CD8-positive, alpha-beta memory T cell (primary cell): ENCODE measurements at places on chromosomes 1 and 21. TPM values are rescaled to one million over a fixed set of nuclear protein-coding genes. Genes with fewer than 3 reads are reported as not detected.

DNA sequence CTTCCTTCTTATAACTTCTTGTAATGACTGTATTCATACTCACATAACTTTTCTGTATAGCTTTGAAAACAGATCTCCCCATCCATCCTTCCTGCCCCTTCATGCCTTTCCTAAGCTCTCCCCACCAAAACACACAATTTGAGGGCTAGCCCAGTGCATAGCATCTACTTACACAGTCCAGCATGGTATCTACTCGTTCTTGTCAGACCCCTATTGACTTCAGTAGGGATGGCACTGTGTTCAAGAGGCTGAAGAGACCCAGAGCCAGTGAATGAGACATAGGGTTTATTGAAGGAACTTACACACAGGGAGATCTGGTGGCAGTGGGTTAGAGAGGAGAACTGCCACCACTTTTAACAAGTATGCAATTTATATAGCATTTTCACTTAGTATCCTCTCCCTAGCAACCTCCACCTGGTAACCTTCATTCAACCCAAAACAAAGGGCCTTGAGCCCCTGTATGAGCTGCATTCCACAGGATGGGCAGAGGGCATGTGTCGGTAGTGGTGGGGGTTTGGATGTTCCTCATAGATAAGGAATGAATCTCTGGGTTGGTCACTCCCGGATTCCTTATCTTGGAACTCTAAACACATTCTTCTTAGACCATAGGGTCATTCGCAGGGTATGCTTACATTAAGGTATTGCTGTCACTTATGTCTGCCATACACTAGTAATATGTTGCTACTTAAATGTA, 64.9 kb upstream of the GNG12 start:
- no peak overlapping the region for H3K4me3 ChIP-seq
- no peaks in the 10 kb centered on the region for H3K4me1 ChIP-seq
- no peaks in the 10 kb centered on the region for H3K27me3 ChIP-seq
- H3K36me3 ChIP-seq = no peaks in the 10 kb centered on the region
- no peak for DNase-seq

- no peaks in the 10 kb centered on the region for H3K27me3 ChIP-seq
- no peak overlapping the region for H3K27ac ChIP-seq
- peaks cover 43% of the 10 kb centered on the region for H3K4me1 ChIP-seq
- no peak overlapping the region for H3K4me3 ChIP-seq
- no peaks in the 10 kb centered on the region for H3K36me3 ChIP-seq
Measured at GRCh38 chr21:14678973-14679574, 133.0 kb upstream of the SAMSN1 start.

GRCh38 chr1:162327788-162328165, 48.9 kb downstream of the SPATA46 start:
- H3K36me3 ChIP-seq = no peaks in the 10 kb centered on the region

GRCh38 chr21:42094811-42095210, 23.7 kb downstream of the UMODL1 start:
- peaks cover 3% of the 10 kb centered on the region for H3K4me1 ChIP-seq
- H3K27ac ChIP-seq = no peak overlapping the region
- no peaks in the 10 kb centered on the region for H3K36me3 ChIP-seq
- H3K27me3 ChIP-seq = no peaks in the 10 kb centered on the region
- no peak overlapping the region for H3K4me3 ChIP-seq
- no peak for DNase-seq

GJB3 gene
- not detected for polyA plus RNA-seq

RPTN gene
- not detected for polyA plus RNA-seq

GRCh38 chr1:162973381-162973795, 95.8 kb upstream of the RGS4 start:
- no peak overlapping the region for H3K27ac ChIP-seq
- no peaks in the 10 kb centered on the region for H3K27me3 ChIP-seq
- no peaks in the 10 kb centered on the region for H3K4me1 ChIP-seq

DNA sequence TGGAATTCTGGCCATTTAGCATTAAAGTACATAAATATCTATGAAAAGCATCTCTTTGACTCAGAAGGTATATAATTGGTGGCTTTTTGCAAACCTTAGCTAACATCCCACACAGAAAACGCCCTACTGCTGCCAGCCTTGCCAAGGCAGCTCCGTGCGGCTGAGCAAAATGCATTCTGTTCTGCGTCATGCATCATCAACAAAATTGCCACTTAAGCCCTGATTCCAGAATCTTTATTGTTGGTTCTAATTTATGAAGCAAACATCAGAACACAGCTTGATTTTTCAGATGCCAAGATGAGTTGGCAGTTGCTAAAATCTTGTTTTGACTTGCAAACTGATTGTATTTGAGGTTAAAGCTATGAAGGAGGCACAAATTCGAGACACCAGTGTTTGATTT, 314.9 kb upstream of the DEPDC1 start:
- no peak overlapping the region for H3K27ac ChIP-seq
- no peaks in the 10 kb centered on the region for H3K36me3 ChIP-seq
- DNase-seq = no peak
- no peaks in the 10 kb centered on the region for H3K27me3 ChIP-seq

UBE2U gene
- not detected for polyA plus RNA-seq

DNA sequence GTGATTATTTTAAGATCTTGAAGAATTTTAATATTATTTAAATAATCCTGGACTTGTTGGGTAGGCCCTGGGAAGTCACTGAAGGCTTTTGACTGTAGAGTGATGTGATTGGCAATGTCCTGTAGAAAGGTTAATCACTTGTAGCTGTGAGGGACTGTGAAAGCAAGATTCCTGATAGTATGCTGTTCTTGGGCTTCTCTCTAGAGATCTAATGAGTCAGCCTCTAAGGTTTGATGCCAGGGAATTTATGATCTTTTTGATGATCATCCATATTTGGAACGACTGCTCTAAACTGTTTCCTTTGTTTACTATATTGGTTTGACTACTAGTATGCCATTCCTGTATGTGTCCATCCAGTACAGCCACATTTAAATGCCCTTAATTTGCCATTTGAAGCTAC, 56.5 kb downstream of the CAMSAP2 start:
- H3K27me3 ChIP-seq = no peaks in the 10 kb centered on the region
- no peak overlapping the region for H3K27ac ChIP-seq
- no peaks in the 10 kb centered on the region for H3K4me1 ChIP-seq

GRCh38 chr1:15623435-15623834, 6.2 kb downstream of the DDI2 start:
- DNase-seq = no peak
- no peaks in the 10 kb centered on the region for H3K27me3 ChIP-seq
- peaks cover 51% of the 10 kb centered on the region for H3K4me1 ChIP-seq
- H3K4me3 ChIP-seq = no peak overlapping the region
- H3K27ac ChIP-seq = no peak overlapping the region
